ENCODE measurements at places on chromosomes 6 and 20. TPM values are rescaled to one million over a fixed set of nuclear protein-coding genes. Genes with fewer than 3 reads are reported as not detected.

DNA sequence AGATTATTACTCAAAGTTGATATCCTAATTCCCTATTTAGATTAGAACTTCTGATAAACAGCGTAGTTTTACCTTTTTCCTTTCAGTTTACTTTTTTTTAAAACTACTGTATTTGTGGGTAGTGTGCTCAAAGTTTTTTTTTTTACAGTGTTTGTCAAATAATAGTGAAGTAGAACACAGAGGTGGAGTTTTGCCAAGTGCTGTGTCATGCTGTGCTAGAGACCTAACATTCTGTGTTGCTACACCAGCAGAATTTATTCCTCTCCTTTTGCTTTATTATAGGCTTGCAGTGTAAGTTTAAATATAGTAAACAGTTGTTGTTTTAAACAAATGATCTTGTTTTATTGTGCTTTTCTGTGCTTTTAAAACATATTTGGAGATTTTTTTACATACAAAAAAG is 125.4 kb downstream of the HIVEP1 start:
- H3K27ac ChIP-seq: no peak overlapping the region
- peaks cover 11% of the 10 kb centered on the region for H3K4me1 ChIP-seq
- no peak overlapping the region for H3K4me3 ChIP-seq
- no peaks in the 10 kb centered on the region for H3K27me3 ChIP-seq
- no peak for DNase-seq

The DPPA5 gene
- total RNA-seq: not detected

GRCh38 chr6:43355862-43356590 is 13.4 kb downstream of the ZNF318 start:
- H3K4me1 ChIP-seq: no peaks in the 10 kb centered on the region
- DNase-seq: no peak
- no peak overlapping the region for H3K27ac ChIP-seq

DNA sequence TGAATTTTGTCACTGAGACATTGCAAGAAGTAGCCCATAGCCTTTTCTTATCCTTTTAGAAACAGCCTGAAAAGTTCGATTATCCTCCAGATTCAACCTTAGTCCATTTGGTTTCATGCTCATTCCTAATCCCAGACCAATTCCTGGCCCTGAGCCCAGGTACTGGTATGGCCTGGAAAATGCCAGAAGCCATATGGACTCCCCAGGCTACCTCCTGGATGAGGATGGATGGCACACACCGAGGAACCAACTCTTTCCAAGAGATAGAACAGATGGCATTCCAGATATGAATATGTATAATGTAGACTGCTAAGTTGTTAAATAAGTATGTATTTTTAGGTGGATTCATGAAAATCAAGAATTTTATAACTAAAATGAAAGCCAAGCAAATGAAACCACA is 51.6 kb upstream of the SNAP25 start:
- H3K4me3 ChIP-seq: no peak overlapping the region
- H3K27ac ChIP-seq: no peak overlapping the region
- no peaks in the 10 kb centered on the region for H3K36me3 ChIP-seq

The LST1 gene
- not detected for total RNA-seq

The PAK5 gene
- total RNA-seq: not detected
